Activated naive CD8-positive, alpha-beta T cell treated with anti-CD3 and anti-CD28 coated beads, Interleukin-2, amount 10 ng/mL, durations not matched to agents 7 days and 5 days (primary cell): ENCODE measurements at places on chromosomes 12 and 14. TPM values are rescaled to one million over a fixed set of nuclear protein-coding genes. Genes with fewer than 3 reads are reported as not detected.

- DNase-seq = peak; percentile 51
These were observed 16.1 kb upstream of the IFNG start for GRCh38 chr12:68175557-68176061.

DNA sequence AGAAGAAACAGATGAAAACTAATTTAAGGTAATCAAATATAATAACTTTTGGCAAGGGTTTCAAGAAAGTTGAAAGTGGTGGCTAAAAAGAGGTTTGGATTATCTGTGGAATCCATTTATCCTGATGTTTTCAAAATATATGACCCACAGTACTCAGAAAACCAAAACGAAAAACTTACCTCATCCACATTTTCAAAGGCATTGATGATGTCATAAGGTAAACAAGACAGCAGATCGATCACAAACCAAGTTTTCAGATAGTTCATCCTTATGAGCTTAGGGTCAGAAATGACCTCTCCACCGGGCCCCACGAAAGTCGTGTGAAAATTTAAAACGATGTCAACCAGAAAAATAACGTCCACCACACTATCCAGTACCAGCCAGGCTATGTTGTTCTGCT is 64.6 kb downstream of the KCNH5 start:
- no peak for DNase-seq

GRCh38 chr14:98404811-98405210 is 867.2 kb downstream of the BCL11B start:
- DNase-seq = no peak

DNA sequence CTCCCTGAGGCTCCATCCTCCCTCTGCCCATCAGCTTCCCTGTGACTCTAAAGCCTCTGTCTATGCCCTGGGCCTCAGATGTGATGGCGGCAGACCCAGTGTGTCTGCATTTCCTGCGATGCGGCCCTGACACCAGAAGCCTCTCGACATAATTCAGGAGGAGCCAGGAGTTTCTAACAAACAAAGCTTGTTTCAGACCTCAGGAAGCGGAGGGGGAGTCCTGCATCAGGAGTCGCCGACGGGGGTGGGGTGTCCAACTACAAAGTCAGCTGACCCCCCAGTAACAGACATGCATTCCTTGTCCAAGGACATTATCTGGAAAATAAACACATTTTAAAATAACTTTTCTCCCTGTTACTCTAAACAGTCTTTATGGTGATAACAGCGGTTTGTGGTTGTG is 167.5 kb downstream of the DPF3 start:
- DNase-seq = no peak

- DNase-seq = no peak
These were observed 814.9 kb downstream of the LRFN5 start for GRCh38 chr14:42421377-42422078.

GRCh38 chr12:111218499-111218898 is 150.4 kb downstream of the PHETA1 start:
- DNase-seq = no peak

DNA sequence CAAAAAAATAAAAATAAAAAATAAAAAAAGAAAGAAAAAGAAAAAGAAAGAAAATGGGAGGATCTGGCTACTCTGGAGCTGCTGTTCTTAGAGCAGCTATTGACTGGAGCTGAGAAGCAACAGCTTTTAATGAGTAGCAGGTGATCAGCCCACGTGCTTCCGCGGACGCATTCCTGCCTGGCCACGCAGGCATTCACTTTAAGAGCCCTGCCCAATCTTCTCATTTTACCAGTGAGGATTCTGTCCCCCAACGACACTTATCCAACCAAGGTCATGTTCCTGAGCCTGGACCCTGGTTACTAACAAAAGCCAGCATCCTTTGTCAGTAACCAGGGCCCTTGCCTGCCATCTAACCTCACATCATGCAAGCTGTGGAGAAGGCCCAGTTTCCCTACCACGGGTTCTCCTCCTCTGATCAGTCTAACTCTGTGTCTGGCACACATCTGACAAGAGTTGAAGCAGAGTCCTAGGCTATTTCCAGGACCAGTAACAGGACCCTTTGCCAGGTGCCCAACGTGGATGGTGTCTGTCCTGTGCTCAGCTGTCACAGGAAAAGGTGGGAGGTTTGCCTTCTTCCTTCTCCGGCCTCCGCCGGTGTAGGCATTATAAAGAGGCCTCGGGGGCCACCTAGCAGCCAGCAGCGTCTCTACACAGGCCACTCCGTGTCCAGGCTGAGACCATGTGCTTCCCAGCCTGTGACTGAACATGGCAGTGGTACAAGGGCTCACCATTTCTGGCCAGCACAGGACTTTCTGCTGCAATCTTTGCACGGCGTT is 60.9 kb upstream of the GPATCH2L start:
- no peak for DNase-seq

DNA sequence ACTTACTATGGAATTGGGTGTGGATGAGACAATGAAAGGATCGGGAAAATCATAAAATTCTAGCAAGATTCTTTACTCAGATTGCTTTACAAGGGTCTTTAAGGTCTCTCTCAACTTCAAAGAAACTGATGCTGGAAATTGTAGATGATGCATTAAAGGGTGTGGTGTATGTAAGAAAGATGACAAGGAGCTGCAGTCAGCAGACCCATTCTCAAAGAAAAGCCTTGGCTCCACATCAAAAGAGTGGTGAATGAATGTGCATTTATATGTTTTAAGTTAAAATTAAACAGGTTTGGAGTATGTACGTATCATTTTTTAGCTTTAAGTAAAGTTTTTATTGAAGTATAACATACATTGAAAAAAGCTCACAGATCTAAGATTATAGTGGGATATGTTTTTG is 194.5 kb downstream of the C12orf75 start:
- no peak for DNase-seq

GRCh38 chr14:92585981-92586937 is 72.7 kb downstream of the RIN3 start:
- DNase-seq = peak; percentile 53

DNA sequence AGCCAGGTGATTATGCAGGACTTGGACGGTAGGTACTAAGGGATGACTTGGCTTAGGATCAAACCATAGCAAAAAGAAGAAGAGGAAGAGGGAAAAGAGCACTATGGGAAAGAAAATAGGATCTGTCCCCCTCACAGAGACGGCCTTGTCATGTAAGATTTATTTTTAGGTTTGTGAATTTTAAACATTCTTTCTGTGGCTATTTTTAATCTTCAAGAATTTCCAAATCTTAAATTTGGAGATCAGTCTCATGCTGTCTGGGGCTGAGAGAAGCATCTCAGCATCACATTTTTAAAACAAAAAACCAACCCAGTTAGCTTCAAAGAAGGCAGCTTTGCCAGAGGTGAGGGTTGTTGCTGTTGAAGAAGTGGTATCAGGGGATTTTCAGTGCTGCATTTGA is 52.6 kb upstream of the STRN3 start:
- DNase-seq = no peak

TAS2R42 gene
- not detected for total RNA-seq

KRT72 gene
- total RNA-seq = 0.65 TPM

ASCL1 gene
- not detected for total RNA-seq

LGR5 gene
- total RNA-seq = not detected

MUCL1 gene
- total RNA-seq = not detected

SLC5A8 gene
- total RNA-seq = not detected

KRT2 gene
- not detected for total RNA-seq

GDF3 gene
- not detected for total RNA-seq

CLEC2D gene
- 280 TPM for total RNA-seq
